ENCODE measurements at places on chromosomes 2 and 18. TPM values are rescaled to one million over a fixed set of nuclear protein-coding genes. Genes with fewer than 3 reads are reported as not detected.

The SH3RF3 gene
- 0.38 TPM for total RNA-seq

The GPR55 gene
- total RNA-seq: not detected

The GPAT2 gene
- not detected for total RNA-seq

The ACKR3 gene
- total RNA-seq: 32.3 TPM

The TRPM8 gene
- 0.59 TPM for total RNA-seq

The REG1B gene
- not detected for total RNA-seq

The MSH2 gene
- 43.8 TPM for total RNA-seq

The PMAIP1 gene
- 14.9 TPM for total RNA-seq

The ZSWIM2 gene
- total RNA-seq: not detected
